ENCODE measurements at places on chromosomes 2 and 18.

- no peak for DNase-seq
Observed at GRCh38 chr2:105110295-105110829, 72.5 kb downstream of the MRPS9 start.

GRCh38 chr2:81513328-81513727 lies 1208.8 kb upstream of the LRRTM1 start:
- no peak for DNase-seq

DNA sequence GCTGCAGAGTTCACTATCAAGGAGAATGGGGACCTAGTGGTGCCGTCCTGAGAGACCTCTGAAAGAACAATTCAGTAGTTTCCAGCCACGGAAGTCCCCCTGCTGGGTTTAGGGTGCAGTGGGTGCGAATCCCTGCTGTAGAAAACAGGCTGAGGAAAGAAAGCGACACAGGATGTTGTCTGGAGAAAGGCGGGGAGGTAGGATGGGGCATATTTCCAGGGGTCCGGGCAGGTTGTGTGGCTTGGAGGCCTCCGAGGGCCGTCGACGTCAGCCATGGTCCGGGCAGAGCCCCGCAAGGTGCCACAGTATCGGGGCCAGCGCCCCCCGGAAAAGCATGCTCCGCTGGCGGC lies 807 bp upstream of the CREB1 start:
- DNase-seq, result no peak

- no peak for DNase-seq
Observed at GRCh38 chr2:219704878-219705277, 77.4 kb downstream of the SLC4A3 start.

DNA sequence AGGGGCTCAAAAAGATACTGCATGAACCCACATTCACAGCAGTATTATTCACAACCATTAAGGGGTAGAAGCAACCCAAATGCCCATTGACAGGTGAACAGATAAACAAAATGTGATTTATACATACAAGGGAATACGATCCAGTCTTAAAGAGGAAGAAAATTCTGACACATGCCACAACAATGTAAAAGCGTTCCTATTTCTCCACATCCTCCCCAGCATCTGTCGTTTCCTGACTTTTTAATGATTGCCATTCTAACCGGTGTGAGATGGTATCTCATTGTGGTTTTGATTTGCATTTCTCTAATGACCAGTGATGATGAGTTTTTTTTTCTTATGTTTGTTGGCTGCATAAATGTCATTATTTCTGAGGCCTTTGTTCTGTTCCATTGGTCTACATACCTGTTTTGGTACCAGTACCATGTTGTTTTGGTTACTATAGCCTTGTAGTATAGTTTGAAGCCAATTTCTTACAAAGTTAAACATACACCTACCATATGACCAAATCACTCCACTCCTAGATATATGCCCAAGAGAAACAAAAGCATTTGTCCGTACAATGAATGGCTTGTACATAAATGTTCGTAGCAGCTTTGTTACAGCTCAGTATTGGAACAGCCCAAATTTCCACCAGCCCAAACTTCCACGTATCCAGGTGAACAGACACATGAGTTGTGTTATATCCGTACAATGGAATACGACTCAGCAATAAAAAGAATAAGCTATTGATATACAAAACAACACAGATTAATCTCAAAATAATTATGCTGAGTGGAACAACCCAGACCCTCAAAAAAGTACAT lies 85.1 kb downstream of the TMEM131 start:
- DNase-seq, result no peak

GRCh38 chr2:8794923-8795825 lies 42.2 kb downstream of the KIDINS220 start:
- no peak for DNase-seq

GRCh38 chr18:46070815-46071652 lies 1.0 kb downstream of the PSTPIP2 start:
- no peak for DNase-seq

- no peak for DNase-seq
Observed at GRCh38 chr18:7633171-7633570, 66.1 kb downstream of the PTPRM start.

- DNase-seq, result no peak
Observed at GRCh38 chr2:102620332-102620731, 979 bp downstream of the SLC9A2 start.

GRCh38 chr2:223725494-223725893 lies 111.9 kb downstream of the AP1S3 start:
- no peak for DNase-seq

DNA sequence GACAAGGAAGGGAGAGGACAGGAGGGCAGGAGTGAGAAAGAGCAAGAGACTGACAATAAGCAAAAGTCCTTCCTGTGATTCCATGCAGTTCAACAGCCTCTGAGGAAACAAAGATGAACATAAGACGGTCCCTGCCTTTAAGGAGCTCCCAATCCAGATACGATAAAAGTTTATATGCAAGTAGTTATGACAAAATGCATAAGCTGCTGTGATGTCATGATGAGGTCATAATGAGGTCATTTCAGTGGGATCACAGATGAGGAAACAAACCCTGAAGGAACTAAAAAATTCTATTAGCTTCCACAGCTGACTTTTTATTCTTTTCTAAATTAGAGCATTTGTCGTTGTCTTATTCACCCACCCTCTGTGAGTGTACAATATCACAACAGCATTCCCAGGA lies 458.5 kb upstream of the ACVR2A start:
- no peak for DNase-seq

- no peak for DNase-seq
Observed at GRCh38 chr2:215530191-215530968, 94.5 kb upstream of the FN1 start.

GRCh38 chr2:8790739-8791162 lies 46.7 kb downstream of the KIDINS220 start:
- no peak for DNase-seq

DNA sequence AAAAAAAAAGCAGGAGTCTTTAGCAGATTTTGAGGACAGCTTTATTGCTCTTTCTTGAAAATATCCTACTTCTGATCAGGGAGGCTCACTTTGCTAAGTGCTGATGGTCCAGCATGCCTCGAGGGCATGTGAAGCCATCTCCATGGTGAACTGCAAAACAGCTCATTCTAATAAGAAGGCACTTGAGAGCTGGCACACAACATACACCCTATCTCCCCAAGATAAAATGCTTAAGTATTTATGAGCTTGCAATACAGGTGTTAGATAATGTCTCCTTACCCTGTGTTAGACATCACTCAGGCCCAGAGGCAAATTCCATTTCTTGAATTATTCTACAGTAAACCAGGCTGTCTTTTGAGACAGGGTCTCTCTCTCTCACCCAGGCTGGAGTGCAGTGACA lies 2.7 kb downstream of the ENOSF1 start:
- DNase-seq, result no peak

DNA sequence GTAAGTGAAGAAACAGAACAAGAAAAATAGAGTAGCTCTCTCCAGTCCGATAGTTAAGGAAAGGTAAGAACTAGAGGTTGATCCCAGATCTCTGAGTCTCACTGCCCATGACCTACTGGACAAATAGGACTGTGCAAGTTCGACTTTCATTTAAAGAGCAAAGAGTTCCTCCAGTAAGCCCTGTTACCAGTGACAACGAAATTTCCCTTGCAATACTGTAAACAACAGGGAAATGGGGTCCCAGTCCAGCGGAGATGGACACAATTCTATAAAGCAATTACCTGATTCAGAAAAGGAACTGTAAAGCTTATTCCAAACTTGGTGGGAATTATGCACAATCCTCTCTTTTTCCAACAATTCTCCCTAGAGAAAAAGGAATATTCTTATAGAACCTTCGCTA lies 65.9 kb downstream of the XDH start:
- DNase-seq, result no peak

- DNase-seq, result no peak
Observed at GRCh38 chr2:159720676-159721075, 8.4 kb downstream of the MARCHF7 start.

- DNase-seq, result no peak
Observed at GRCh38 chr18:10928011-10928771, 221.2 kb downstream of the PIEZO2 start.

GRCh38 chr18:6781796-6782195 lies 52.3 kb downstream of the ARHGAP28 start:
- DNase-seq, result no peak

DNA sequence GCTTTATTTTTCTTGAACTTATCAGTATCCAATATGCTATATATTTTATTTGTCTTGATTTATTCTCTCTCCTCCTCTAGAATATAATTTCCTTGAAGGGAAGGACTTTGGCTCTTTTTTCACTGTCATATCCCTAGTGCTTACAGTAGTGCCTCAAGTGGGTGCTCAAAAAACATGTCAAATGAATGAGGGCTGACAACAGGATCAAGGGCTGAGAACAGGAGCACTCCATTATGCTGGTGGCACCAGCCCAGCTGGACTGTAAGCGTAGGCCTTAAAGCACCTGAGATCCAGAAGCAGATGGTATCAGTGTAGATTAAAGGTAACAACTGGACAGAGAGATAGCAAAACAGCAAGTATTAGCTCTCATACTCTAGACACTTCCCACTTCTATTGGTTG lies 46.3 kb downstream of the PMS1 start:
- DNase-seq, result no peak

DNA sequence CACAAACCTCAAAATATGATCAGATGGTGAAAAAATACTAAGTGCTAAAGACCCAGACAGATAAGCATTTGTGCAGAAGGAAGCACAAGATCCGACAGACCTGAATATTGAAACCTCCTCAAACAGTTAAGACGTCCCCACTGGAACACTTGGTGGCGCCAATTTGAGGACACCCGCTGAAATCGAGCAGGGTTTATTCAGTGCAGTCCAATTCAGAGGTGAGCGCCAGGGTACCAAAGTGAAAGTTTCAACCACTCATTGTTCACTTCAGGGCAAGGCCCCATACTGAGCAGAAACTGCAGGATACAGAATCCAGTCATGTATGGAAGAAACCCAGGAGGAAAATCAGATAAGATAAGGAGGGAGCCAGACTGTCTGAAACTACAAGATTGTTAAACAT lies 417.6 kb downstream of the LRRTM4 start:
- DNase-seq, result no peak

DNA sequence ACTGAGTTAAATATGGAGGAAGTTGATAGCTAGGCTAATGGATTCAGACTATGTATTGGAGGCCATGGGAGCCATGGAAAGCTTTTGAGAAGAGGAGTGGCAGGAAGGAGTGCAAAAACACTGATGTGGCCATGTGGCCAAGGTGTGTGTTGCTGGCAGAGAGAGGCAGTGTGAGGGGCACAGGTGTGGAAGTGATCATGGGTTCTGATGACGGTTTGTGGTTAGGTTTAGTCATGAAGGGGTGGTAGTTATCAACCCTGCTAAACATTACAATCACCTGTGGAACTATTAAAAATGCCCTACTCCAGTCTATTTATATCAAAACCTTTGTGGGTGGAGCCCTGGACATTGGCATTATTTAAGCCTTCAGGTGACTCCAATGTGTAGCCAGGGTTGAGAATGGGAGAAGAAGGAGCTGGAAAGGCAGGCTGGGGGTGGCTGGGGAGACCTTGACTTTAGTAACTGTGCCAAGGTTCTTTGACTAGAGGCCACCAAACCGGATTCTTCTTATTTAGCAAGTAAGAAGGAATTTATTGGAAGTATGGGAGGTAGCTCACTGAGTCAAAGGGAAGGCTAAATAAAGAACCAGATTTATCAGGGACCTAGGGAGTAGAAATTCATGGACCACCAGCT lies 13.5 kb downstream of the GPR39 start:
- no peak for DNase-seq

Data from GM12892 (cell line).